ENCODE measurements at places on chromosomes 11 and 22. TPM values are rescaled to one million over a fixed set of nuclear protein-coding genes. Genes with fewer than 3 reads are reported as not detected.

OMP gene
- not detected for total RNA-seq

P2RY2 gene
- total RNA-seq, result not detected

GRCh38 chr11:62444236-62444833 lies 25.5 kb downstream of the SCGB1A1 start:
- H3K4me3 ChIP-seq, result peak overlapping the region; percentile 63
- H3K27ac ChIP-seq, result no peak overlapping the region
- DNase-seq, result peak; percentile 29
- no peaks in the 10 kb centered on the region for H3K36me3 ChIP-seq
- peaks cover 10% of the 10 kb centered on the region for H3K4me1 ChIP-seq
- H3K27me3 ChIP-seq, result peaks cover 12% of the 10 kb centered on the region

- H3K27ac ChIP-seq, result no peak overlapping the region
- no peaks in the 10 kb centered on the region for H3K27me3 ChIP-seq
- no peak for DNase-seq
- H3K4me1 ChIP-seq, result peaks cover 12% of the 10 kb centered on the region
- peaks cover 23% of the 10 kb centered on the region for H3K36me3 ChIP-seq
- no peak overlapping the region for H3K4me3 ChIP-seq
Measured at GRCh38 chr11:134260503-134260902, 7.1 kb downstream of the ACAD8 start.

- H3K27ac ChIP-seq, result no peak overlapping the region
- peaks cover 2% of the 10 kb centered on the region for H3K27me3 ChIP-seq
- DNase-seq, result no peak
- no peak overlapping the region for H3K4me3 ChIP-seq
Measured at GRCh38 chr11:123979311-123979710, 1.7 kb upstream of the OR10S1 start.

DNA sequence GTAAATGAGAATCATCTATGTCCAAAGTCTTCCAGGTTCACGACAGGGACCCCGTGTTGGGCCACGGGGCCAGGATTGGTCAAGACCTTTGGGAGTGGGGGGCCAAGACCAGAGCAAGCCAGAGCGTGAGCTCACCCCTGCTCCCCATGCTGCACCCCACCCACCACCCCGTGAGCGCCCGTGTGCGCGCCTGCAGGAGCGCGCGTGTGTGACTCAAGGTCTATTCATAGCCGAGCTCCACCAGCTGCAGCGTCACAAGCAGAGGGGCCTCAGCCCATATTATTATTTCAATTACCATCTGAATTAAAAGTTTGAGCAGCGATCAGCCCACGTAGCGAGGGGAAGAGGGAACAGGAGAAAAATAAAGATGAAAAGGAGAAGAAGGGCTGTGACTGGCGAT lies 5.2 kb downstream of the KCNJ4 start:
- no peaks in the 10 kb centered on the region for H3K36me3 ChIP-seq
- H3K4me3 ChIP-seq, result no peak overlapping the region
- peaks cover 4% of the 10 kb centered on the region for H3K4me1 ChIP-seq
- H3K27ac ChIP-seq, result no peak overlapping the region
- peaks cover 32% of the 10 kb centered on the region for H3K27me3 ChIP-seq
- no peak for DNase-seq

YAP1 gene
- not detected for total RNA-seq

MPPED2 gene
- not detected for total RNA-seq

GRCh38 chr11:47236482-47236881 lies 12.1 kb downstream of the ACP2 start:
- H3K27me3 ChIP-seq, result no peaks in the 10 kb centered on the region
- peaks cover 51% of the 10 kb centered on the region for H3K36me3 ChIP-seq
- no peak for DNase-seq
- peaks cover 32% of the 10 kb centered on the region for H3K4me1 ChIP-seq

GRCh38 chr22:39409516-39410029 lies 10.0 kb downstream of the TAB1 start:
- no peak for DNase-seq
- no peak overlapping the region for H3K27ac ChIP-seq
- no peaks in the 10 kb centered on the region for H3K27me3 ChIP-seq
- no peak overlapping the region for H3K4me3 ChIP-seq

- H3K4me3 ChIP-seq, result peak overlapping the region; percentile 79
- no peak for DNase-seq
- peaks cover 70% of the 10 kb centered on the region for H3K4me1 ChIP-seq
- peak overlapping the region; percentile 65 for H3K27ac ChIP-seq
- peaks cover 6% of the 10 kb centered on the region for H3K36me3 ChIP-seq
Measured at GRCh38 chr11:62547691-62548281, 1.2 kb upstream of the AHNAK start.

NPAS4 gene
- 0.52 TPM for total RNA-seq

CDKN1C gene
- total RNA-seq, result 0.40 TPM

TMEM138 gene
- total RNA-seq, result 52.0 TPM

- H3K36me3 ChIP-seq, result peaks cover 11% of the 10 kb centered on the region
- H3K4me1 ChIP-seq, result peaks cover 23% of the 10 kb centered on the region
- H3K27ac ChIP-seq, result no peak overlapping the region
- no peak overlapping the region for H3K4me3 ChIP-seq
Measured at GRCh38 chr11:65330544-65330943, 3.1 kb upstream of the DPF2 start.

DNA sequence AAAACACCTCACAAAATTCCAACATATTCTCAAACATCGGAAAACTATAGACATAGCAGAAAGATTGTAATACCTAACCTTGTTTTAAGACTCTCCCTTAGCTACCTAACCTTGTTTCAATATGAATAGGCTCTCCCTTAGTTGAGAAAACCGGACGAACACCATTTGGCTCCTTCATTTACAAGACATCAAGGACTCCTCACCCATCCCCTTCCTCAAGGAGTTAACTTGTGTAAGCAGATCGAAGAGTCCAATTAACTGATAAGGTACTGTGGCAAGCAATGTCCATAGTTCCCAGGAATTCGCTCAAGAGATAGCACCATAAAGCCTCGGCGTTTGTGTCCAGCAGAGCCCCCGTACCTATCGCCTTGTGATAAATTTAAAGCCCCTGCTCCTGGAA lies 4.6 kb upstream of the ACRV1 start:
- H3K36me3 ChIP-seq, result peaks cover 3% of the 10 kb centered on the region
- H3K27me3 ChIP-seq, result no peaks in the 10 kb centered on the region
- no peaks in the 10 kb centered on the region for H3K4me1 ChIP-seq

MS4A4A gene
- not detected for total RNA-seq

TEAD1 gene
- total RNA-seq, result 0.12 TPM

LGR4 gene
- total RNA-seq, result 0.12 TPM

GRCh38 chr11:8705146-8705545 lies 22.6 kb downstream of the RPL27A start:
- H3K27me3 ChIP-seq, result no peaks in the 10 kb centered on the region
- no peak for DNase-seq
- no peak overlapping the region for H3K4me3 ChIP-seq
- H3K4me1 ChIP-seq, result peaks cover 3% of the 10 kb centered on the region
- H3K36me3 ChIP-seq, result no peaks in the 10 kb centered on the region

GRCh38 chr11:119147604-119148333 lies 1.1 kb upstream of the ABCG4 start:
- peaks cover 62% of the 10 kb centered on the region for H3K27me3 ChIP-seq
- DNase-seq, result no peak
- H3K4me1 ChIP-seq, result peaks cover 8% of the 10 kb centered on the region
- no peaks in the 10 kb centered on the region for H3K36me3 ChIP-seq
- peak overlapping the region; percentile 45 for H3K4me3 ChIP-seq

DNA sequence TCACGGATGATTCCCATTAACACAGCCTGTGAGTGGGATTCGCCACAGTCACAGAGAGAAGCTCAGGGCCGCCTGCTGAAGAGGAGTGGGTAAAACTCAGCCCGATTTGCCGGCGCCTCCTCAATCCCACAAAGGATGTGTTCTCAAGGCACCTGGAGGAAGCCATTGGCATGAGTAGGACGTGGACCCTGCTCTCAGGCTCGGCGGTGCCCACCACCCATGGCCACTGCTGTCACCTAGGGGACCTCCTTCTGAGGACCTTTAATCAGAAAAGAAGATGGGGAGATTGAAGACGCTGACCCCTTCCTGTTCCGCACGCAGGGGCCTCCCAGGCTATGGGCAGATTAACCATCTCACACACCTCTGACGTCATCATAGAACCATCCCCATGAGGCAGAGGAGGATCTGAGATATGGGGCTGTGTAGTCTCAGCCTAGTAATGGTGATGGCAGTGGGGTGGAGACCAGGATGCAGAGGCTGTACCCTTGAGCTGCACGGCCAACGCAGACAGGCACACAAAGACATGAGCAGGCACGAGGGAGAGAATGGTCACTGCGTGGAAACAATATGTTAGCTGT lies 571.8 kb downstream of the BRD1 start:
- H3K27me3 ChIP-seq, result peaks cover 5% of the 10 kb centered on the region
- H3K27ac ChIP-seq, result no peak overlapping the region
- H3K4me1 ChIP-seq, result no peaks in the 10 kb centered on the region
- DNase-seq, result no peak

MDK gene
- 8.2 TPM for total RNA-seq

GRCh38 chr22:49368221-49368975 lies 459.3 kb downstream of the BRD1 start:
- no peak for DNase-seq
- H3K4me3 ChIP-seq, result no peak overlapping the region
- H3K4me1 ChIP-seq, result no peaks in the 10 kb centered on the region
- no peaks in the 10 kb centered on the region for H3K36me3 ChIP-seq
- no peak overlapping the region for H3K27ac ChIP-seq
- no peaks in the 10 kb centered on the region for H3K27me3 ChIP-seq

VSIG2 gene
- total RNA-seq, result 0.22 TPM

DNA sequence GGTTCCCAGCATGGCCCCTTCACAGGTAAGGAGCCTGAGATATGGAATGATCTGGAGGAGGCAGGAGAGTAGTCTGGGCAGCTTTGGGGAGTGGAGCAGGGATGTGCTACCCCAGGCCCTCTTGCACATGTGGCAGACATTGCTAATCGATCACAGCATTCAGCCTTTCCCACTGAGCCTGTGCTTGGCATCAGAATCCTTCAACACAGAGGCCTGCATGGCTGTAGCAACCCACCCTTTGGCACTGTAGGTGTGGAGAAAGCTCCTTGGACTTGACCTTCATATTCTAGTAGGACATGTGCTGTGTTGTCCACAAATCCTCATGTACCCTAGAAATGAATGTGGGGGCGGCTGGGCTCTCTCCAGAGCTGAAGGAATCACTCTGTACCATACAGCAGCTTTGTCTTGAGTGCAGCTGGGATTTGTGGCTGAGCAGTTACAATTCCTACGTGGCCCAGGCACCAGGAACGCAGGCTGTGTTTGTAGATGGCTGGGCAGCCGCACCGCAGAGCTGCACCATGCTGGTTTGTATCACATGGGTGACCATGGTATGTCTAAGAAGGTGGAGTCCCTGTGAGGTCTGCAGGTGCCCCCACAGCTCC lies 21.8 kb upstream of the PPP6R3 start:
- no peaks in the 10 kb centered on the region for H3K36me3 ChIP-seq
- peaks cover 5% of the 10 kb centered on the region for H3K4me1 ChIP-seq
- no peaks in the 10 kb centered on the region for H3K27me3 ChIP-seq
- no peak overlapping the region for H3K27ac ChIP-seq
- DNase-seq, result no peak

NXPE4 gene
- not detected for total RNA-seq

GRCh38 chr22:45602824-45603595 lies 68.6 kb upstream of the ATXN10 start:
- no peak overlapping the region for H3K4me3 ChIP-seq
- peaks cover 4% of the 10 kb centered on the region for H3K27me3 ChIP-seq
- DNase-seq, result no peak
- H3K27ac ChIP-seq, result no peak overlapping the region

GRCh38 chr11:114209904-114210303 lies 86.3 kb upstream of the NNMT start:
- no peak for DNase-seq
- peaks cover 5% of the 10 kb centered on the region for H3K36me3 ChIP-seq
- peaks cover 56% of the 10 kb centered on the region for H3K4me1 ChIP-seq
- H3K4me3 ChIP-seq, result no peak overlapping the region

OR4C16 gene
- not detected for total RNA-seq

GRCh38 chr22:19376971-19377370 lies 54.6 kb downstream of the HIRA start:
- no peak overlapping the region for H3K4me3 ChIP-seq
- no peak overlapping the region for H3K27ac ChIP-seq
- H3K27me3 ChIP-seq, result no peaks in the 10 kb centered on the region
- H3K4me1 ChIP-seq, result no peaks in the 10 kb centered on the region
- peaks cover 43% of the 10 kb centered on the region for H3K36me3 ChIP-seq
- DNase-seq, result no peak

GRCh38 chr11:11397036-11397415 lies 44.0 kb upstream of the CSNK2A3 start:
- H3K27ac ChIP-seq, result no peak overlapping the region
- DNase-seq, result no peak
- H3K36me3 ChIP-seq, result no peaks in the 10 kb centered on the region
- H3K4me1 ChIP-seq, result no peaks in the 10 kb centered on the region
- no peaks in the 10 kb centered on the region for H3K27me3 ChIP-seq
- no peak overlapping the region for H3K4me3 ChIP-seq

GRCh38 chr11:104956528-104956927 lies 11.8 kb downstream of the CASP4 start:
- H3K27ac ChIP-seq, result no peak overlapping the region
- H3K36me3 ChIP-seq, result peaks cover 70% of the 10 kb centered on the region
- H3K4me3 ChIP-seq, result no peak overlapping the region
- H3K4me1 ChIP-seq, result peaks cover 34% of the 10 kb centered on the region
- H3K27me3 ChIP-seq, result no peaks in the 10 kb centered on the region
- DNase-seq, result no peak

DNA sequence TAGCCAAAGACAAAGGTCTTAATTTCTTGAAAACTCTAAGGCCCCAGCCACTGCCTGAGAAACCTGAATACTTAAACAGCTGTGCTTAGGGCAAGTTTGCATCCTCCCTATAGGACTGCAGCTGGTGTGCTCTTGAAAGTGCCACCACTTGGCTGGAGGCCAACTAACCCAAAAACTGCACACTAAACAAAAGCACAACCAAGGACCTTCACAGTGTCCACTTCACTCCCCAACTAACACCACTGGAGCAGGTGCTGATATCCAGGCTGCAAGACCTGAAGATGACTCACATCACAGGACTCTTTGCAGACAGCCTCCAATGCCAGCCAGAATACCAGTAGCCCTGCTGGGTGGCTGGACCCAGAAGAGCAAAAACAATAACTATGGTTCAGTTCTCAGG lies 357.7 kb upstream of the ARHGAP42 start:
- no peaks in the 10 kb centered on the region for H3K36me3 ChIP-seq
- no peak overlapping the region for H3K4me3 ChIP-seq
- H3K27me3 ChIP-seq, result no peaks in the 10 kb centered on the region
- H3K4me1 ChIP-seq, result no peaks in the 10 kb centered on the region
- no peak for DNase-seq
- no peak overlapping the region for H3K27ac ChIP-seq

All from activated CD4-positive, alpha-beta T cell treated with anti-CD3 and anti-CD28 coated beads, Interleukin-2, amount 10 ng/mL, durations not matched to agents 7 days and 5 days (primary cell).